Activated T-cell treated with anti-CD3 and anti-CD28 coated beads for 4 hours (primary cell): ENCODE measurements at places on chromosomes 2 and 18.

GRCh38 chr2:134347756-134348155 lies 93.9 kb downstream of the MGAT5 start:
- no peak for DNase-seq

DNA sequence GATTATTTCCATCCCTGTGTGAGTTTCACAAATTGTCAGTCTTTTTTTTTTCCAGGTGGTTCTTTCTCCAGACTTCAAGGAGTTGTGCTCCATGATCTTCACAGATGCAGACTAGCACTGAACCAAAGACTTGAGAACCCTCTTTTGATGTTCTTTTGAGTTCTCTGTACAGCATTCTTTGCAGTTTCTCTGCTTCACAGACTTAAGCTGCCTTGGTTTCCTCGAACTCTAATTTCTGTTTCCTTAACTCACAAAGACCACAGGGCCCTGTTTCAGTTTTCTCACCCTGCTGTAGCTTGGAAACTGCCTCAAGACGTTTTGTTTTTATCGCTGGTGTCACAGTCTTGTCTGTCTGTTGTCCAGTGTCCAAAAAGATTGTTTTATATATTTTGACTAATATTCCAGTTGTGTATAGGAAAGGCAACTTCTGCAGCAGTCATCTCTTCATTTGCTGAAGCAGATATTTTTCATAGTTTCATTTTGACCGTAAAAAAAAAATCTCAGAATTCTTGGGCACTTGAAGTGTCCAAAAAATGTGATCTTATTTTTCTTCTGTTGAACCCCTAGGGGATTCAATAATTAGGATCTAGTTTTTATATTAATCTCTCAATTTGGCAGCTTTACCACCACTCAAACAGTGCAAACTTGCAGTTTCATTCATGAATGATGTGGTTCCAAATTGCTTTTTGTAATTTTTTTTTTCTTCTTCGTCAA lies 97.0 kb upstream of the MC4R start:
- no peak for DNase-seq

DNA sequence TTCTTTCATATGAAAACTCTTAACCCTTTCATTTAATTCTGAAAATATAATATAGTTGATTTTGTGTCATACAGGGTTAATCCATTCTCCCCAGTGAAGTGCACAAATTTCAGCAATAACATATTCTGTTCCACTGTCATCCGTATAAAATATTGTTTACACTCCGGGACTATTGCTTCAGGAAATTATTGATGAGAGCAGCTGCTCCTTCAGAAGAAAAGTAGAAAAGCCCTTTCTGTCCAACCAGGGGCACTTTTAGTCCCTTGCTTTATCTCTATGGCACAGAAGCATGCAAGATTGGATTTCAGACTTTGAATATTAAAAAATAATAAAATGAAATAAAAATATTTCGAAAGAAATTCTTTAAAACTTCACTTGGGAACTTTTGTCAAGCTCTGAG lies 535.7 kb upstream of the SLC39A10 start:
- DNase-seq: no peak

GRCh38 chr2:8176887-8177286 lies 505.0 kb upstream of the ID2 start:
- DNase-seq: no peak
